GM23338 (cell line): ENCODE measurements at places on chromosomes 3 and 15.
A peak's percentile ranks its signal among the peaks of the same experiment; 100 is the strongest.

DNA sequence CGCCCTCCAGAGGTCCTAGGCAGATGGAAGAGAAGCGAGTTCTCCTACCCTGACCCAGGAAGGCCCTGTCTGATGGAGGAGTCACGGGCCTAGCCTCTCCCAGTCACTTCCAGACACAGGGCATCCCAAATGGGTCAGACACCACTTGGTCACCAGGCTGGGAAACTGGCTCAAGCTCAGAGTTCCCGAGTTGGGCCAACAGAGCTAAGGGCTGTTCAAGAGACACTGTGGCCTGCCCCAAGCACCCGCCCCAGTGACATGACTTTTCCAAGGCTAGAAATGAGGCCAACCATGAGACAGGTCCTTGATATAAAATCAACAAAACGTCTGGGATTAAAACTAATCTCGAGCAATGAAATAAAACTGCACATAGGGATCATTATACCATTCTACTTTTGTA lies 113.8 kb downstream of the IQSEC1 start:
- no peak for DNase-seq

- peak; percentile 89 for DNase-seq
These were observed at the start of gene NEO1 for GRCh38 chr15:73051807-73052652. Gene NEO1 (plus strand): TSS chr15:73052463. CDS start chr15:73052676, 213 bp downstream.

DNA sequence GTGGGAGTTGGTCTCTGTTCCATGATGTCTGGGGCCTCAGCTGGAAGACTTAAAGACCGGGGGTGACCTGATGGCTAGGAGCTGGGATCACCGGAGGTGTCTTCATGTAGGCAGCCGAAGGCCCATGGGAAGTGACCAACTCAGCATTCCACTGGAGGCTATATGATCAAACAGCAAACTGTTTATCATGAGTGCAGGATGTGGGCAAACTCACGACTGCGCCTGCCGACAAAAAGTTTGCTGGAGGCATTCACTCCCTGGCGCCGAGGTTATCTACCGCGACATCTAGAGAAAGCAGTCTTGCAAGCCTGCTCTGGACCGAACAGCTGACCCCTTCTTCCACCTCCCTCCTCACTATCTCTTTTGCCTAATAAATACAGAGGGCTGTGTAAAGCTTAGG lies 62.7 kb upstream of the NR2C2 start:
- no peak for DNase-seq

DNA sequence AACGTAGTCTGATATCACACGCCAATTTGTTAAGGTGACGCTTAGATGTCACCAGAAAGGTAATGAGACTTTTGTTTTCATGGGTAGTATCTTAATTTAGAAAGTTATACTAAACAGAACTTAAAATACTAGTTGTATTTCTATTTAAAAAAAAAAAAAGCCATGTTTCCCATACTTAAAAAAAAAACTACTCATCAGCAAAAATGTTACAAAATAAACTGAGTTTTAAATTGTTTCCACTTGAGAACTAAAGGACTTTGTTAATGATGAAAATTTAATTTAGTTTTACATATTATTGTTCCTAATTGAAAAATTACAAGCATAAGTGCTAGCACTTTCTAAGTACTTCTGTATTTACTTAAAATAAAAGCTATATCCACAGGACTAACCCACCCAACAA lies 300.8 kb upstream of the ATP11B start:
- no peak for DNase-seq

- DNase-seq, result peak; percentile 98
These were observed 5.5 kb downstream of the CPNE4 start for GRCh38 chr3:132029182-132029902.

DNA sequence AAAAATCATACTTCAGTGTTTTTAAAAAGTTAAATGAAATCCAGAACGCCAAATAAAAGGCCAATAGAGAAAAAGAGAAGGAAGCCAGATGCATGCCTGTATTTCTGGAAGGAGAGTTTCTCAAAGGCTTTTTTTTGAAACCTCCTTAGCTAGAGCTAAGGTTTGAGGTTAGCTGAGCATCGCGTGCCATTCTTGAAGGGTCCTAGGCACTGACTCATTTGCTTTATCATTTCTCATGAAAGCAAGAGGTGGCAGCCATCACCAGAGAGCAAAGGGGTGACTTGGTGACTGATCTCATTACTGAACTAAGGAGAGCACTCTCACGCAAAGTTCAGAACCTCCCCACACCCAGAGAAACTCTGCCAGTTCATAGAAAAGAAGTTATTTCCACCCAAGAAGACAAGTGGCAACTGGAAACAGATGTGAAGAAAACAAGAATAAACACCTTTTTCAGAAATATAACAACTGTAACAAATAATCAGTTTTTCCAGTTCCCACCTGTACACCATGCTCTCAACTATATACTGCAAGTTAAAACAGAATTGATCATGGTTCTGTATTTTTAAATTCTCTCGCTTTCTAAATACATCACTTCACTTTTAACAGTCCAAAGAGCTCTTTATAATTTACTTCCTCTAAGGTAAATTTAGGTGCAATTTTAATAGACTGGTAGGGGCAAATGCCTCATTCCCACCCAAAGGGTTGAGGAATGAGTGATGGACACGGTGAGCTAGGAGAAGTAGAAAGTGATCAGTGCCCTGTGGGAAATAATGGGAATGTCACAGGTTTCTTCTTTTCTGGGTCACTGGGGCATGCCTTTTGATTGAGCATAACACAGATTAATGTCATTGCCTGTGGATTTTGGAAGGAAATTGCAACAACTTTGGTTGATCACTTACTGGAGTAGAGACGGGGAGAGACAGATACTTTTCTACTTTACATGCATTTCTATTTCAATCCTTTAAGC lies 24.7 kb downstream of the GPR15 start:
- DNase-seq, result no peak

DNA sequence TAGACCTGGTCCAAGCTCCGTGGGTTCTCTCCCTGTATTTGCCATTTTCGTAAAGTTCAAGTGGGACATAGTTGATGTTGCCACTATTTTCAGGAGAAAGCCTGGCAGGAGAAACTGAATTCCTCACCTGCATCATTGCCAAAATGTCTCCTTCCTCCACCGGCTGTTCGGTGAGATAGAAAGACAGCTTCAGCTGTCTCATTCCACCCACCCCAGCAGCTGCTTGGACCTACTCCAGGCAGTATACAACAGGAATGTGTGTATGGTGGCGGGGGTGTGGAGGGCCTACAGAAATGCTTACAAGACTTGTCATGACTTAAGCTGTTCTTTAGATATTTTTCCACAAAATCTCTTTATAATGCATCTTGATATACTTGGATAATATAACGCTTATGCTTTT lies 132.7 kb upstream of the RAP2B start:
- DNase-seq, result no peak

DNA sequence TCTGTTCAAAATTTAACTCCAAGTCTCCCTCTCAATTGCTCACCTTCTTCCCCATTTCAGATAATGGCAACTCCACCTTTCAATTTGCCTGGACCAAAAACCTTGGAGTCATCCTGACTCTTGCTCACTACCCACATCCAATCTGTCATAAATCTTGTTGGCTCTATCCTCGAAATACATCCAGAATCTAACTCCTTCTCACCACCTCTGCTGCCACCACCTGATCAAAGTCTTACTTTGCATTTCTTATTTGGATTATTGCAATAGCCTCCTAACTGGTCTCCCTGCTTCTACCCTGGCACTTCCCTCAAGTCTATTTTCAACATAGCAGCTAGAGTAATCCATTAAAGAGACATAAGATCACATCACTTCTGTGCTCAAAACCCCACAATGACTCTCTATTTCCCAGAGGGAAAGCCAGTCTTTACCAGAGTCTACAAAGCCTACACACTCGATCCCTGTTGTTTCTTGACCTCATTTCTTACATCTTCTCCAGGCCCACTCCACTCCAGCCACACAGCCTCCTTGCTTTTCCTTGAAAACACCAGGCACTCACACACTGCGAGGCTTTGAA lies 86.6 kb downstream of the GPR156 start:
- DNase-seq, result no peak

DNA sequence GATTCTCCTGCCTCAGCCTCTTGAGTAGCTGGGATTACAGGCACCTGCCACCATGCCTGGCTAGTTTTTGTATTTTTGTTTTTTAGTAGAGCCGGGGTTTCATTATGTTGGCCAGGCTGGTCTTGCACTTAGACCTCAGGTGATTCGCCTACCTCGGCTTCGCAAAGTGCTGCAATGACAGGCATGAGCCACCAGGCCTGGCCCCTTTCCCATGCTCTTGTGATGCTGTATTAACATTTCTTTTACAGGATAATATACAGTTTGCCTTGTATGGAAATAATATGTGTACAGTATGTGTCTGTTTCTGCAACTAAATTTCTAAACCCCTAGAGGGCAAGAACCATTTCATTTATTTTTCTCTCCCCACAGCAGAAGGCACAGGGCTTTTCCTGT lies 37.8 kb downstream of the SCG5 start:
- peak; percentile 46 for DNase-seq

DNA sequence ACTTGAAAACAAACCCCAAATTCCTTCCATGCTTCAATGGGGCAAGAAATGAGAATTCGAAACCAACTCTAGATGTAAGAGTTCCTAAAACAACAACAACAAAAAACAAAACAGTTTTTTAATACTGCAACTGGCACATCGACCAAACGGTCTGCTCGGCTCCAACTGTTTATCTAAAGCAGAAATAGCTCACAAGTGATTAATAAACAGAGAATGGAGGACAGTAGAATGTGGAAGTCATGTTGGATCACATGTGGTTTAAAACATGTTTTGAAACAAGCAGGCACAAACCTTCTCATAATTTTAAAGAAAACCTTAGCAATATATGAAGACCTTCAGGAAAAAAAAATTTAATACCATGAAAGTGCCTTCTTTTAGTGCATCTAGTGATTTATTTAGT lies 55.1 kb downstream of the SETMAR start:
- DNase-seq, result no peak

DNA sequence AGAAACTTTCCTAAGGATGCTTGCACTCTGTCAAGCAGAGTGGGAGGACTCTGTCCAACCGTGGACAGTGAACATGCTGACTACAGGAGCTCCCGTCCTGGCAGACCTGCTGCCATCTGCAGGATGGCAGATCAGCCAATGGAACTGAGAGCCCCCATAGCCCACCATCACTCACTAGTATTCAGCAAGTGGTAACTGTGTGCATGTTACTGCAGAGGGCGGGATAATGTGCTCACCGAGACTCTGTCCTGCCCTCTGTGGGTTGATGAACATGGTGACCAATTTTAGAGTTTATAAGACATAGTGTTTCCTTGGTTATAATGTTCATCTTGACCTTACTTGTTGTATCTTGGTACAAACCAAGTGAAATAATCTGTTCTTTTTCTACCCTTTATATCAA lies 11.5 kb downstream of the CSPG5 start:
- DNase-seq, result no peak

DNA sequence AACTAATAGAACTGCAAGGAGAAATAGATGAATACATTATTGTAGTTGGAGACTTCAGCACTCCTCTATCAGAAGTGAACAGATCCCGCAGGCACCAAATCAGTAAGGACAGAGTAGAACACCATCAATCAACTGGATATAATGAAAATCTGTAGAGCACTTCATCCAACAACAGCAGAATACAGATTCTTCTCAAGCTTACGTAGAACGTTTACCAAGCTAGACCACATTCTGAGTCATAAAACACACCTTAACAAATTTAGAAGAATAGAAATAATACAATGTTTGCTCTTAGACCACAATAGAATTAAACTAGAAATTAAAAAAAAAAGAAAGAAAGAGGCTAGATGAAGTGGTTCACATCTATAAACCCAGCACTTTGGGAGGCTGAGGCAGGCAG lies 70.7 kb upstream of the NEDD4 start:
- no peak for DNase-seq

DNA sequence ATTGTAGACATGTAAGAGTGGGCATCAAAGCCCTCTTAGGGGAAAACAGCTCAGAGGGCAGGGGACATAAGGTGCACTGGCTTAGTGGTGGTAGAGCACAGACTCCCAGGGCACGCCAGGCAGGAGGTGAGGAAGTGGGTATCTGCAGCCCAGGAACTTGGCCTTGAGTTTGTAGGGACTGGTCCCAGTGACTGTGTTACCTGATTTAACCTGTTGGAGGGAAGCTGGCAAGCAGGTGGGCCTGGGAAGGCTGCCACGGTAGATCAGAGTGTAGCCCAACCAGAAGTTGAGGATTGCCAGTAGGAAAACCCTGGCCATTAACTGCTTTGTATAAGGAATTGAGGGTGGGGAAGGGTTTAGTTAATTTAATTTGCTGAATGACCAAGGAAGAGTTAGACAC lies 417.5 kb upstream of the C2CD4B start:
- DNase-seq, result peak; percentile 47

DNA sequence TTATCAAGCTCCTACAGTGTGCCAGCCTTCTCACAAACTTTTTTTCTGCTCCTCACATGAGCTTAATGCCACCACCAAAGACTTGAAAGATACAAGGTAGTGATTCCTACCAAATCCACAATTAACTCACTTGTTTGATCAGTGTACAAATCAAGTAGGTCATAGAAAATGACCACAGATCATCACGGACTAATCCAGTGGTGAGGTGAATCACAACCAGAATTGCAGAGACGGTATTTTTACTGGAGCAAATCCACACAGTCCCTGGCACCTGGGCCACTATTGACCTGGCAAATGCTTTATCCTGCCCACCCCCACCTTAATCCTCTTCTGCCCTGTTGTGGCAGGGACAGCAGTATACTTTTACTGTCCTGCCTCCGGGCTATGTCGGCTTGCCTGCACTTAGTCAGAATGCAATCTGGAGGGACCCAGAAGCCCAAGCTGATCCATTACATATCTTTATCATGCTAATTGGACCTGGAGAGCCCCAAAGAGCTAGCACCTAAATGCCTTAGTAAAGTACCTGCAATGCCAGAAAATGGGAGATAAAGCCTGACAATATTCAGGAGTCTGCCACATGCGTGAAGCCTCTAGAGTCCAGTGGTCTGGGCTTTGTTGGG lies 83.9 kb upstream of the CDV3 start:
- peak; percentile 64 for DNase-seq
